ENCODE measurements at places on chromosomes 16 and 17.

DNA sequence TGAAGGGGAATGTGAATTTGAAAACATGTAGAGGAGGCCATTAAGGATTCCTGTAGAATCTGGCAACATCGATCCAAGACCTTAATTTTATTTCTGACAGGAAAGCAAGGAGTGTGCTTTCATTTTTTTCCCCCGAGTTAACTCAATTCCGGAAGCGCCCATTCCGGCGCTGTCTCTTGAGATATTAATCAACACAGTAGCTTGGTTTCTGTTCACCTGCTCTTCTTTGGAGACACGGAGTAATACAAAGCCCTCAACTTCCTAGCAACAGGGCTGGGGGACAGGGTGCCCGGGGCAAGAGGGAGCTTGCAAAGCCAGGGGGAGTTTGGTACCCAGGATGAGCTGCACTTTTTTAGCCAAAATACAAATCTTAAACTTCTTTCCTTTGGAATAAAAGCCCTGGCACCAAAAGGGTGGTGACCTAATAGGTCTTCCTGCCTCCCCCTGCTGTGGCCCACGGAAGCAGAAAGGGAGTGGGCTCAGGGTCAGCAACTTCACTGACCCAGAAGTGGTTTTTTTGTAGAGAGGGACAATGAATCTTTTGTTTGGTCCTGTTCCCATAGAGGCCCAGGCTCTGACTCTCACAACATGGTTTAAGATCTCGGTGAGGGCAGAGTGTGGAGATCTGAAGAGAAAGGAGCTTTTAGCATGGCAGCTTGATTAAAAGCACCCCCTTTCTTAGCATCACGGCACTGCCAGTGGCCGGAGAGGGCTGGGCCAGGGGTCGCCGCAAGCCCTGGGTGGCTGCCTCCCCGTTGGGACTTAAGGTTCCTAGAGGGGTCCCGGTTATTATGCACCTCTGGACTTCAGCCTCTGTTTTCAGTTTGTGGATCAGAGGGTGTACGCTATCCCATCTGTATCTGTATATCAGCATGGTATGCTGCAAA lies 207.3 kb downstream of the CCDC182 start:
- DNase-seq, result no peak

DNA sequence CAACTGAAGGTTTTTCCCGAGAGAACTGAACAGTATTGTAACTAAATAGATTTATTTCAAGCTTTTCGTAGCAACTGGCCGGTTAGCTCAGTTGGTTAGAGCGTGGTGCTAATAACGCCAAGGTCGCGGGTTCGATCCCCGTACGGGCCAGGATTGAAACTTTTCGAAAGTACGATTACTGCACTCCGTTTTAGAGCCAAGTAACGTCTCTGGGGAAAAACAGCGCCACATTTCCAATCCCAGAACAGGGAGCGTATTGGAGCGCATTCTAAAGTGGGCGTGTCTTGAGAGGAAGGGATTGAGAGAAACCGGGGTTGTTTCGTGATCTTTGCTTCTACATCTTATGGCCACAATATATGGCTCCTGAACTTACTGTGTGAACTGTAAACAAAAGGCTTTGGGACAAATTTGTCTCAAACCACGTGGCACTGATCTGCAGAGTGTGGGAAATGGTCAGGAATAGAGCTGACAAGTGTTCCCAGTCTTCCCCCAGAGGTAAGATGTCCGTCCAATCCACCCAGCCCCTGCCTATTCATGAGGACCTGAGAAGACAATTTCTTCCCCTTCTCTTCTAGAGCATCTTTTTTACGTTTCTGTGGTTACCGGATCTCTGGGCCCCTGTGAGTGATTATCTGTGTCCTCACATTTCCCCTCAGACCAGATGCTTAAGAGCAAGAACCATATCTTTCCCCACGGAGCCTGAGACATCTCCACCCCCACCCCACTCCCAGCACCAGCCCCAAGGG lies 2.3 kb downstream of the BORCS6 start:
- peak; percentile 71 for DNase-seq

- DNase-seq, result no peak
These were observed 25.2 kb upstream of the ERN1 start for GRCh38 chr17:64155129-64155528.

- no peak for DNase-seq
These were observed 2.3 kb downstream of the CSF3 start for GRCh38 chr17:40017422-40018080.

GRCh38 chr17:61412860-61413660 lies 13.4 kb downstream of the TBX2 start:
- no peak for DNase-seq

GRCh38 chr17:53659181-53659580 lies 163.5 kb upstream of the KIF2B start:
- DNase-seq, result no peak

- no peak for DNase-seq
These were observed 44.0 kb downstream of the SDK2 start for GRCh38 chr17:73600103-73600871.

DNA sequence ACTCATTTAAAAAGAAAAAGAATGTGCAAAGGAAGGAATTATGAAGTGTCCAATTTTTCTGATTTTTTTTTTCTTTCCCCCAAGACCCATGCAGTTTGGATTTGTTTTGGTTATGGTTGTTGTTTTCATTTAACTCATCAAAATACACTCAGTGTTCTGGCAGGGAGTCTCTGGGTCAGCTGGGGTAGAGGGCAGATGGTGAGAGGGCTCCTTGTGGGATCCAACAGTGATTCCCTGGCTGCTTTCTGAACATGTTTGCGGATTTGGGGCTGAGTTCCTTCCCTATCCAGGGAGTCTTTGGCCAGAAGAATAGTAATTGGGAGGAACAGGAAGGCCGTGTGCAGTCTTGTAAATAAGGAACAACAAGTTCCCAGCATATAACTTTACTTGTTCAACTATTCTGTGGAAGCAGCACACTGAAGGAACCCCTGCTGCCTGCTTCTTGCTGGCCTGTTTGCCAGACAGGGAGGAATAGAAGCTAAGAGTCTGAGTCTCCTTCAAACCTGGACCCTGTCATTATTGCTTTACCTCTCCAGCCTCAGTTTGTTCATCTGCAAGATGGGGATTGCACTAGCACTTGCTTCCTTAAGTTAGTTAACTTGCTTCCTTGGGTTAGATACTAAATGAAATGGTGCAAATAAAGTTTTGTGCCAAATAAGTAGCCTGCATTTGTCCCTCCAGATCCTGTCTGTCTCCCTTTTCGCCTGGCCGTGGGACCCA lies 32.1 kb downstream of the C17orf67 start:
- no peak for DNase-seq

DNA sequence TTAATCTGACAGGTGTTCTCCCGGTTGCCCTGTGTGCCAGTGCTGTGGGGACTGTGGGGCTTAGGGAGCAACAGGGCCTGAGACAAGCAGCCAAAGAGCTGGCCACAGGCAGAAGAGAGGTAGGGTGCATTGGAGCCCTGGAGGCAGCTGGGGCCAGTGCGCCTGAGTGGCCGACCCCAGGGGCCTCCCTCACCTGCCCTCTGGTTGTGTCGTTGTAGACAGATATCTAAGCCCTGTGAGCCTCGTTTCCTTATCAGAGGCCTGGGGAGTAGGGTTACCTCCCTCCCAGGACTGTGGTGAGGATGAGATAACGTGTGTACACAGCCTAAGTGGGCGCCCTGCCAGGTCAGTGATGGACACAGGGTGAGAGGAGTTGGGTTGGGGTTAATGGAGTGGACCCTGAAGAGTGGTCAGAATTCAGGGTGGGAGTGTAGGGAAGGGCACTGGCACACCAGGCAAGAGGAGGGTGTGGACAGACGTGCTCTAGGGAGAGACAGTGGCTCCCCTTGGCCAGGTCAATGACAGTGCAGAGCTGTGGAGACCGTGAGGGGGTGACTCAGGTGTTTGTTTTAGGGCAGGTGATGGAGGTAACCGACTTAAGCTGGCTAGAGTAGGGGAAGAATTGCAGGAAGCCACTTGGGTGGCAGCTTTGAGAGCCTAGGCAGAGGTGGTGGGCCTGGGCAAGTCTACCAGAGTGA lies 3.4 kb downstream of the NARF start:
- DNase-seq, result no peak

DNA sequence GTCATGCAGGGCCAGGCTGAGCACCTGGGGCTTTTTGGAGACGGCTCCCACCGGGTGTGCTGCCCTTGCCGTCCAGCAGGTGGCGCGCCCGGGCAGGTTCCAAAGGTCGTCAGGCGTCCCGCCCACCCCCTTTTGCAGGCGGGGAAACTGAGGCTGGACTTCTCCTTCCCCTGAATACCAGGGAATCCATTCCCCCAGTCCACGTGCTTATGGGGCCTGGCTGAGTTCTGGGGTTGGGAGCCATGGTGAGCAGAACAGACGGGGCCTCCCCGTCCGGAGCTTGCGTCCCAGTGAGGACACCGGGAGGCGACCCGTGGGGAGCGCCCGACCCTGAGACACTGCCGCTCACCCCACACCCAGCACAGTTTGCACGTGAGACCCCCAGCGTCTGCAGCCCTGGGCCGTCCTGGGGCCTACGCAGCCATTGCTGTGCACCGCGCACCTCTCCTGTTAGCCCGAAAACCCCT lies 51.8 kb upstream of the JPH3 start:
- DNase-seq, result peak; percentile 59

DNA sequence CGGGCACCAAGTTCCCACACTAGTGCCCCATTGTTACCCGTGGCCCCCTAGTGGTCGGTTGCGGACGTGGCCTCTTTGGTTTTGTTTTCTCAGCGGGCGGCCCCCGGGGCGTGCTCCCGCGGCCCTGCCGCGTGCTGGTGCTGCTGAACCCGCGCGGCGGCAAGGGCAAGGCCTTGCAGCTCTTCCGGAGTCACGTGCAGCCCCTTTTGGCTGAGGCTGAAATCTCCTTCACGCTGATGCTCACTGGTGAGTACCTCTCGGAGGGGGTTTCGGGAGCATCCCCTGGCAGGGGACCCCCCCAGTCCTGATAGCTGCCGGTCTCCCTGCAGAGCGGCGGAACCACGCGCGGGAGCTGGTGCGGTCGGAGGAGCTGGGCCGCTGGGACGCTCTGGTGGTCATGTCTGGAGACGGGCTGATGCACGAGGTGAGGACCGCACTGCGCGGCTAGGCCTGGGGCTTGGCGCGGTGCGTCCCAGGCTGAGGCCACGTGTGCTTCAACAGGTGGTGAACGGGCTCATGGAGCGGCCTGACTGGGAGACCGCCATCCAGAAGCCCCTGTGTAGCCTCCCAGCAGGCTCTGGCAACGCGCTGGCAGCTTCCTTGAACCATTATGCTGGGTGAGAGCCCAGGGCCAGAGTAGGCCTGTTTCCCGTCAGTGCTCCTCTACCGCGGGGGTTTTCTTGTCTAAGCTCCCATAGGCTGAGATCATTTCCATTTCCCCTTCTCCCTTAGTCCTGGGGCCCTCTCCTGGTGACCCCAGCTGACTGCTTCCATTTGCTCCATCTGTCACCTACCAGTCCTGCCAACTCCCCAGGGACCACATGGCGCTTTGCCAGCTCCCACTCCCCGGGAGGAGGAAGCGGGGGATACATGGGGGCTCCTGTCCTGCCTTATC lies 1.7 kb downstream of the SPHK1 start:
- DNase-seq, result peak; percentile 38

- DNase-seq, result no peak
These were observed 1.4 kb upstream of the TENT4B start for GRCh38 chr16:50151756-50152155.

DNA sequence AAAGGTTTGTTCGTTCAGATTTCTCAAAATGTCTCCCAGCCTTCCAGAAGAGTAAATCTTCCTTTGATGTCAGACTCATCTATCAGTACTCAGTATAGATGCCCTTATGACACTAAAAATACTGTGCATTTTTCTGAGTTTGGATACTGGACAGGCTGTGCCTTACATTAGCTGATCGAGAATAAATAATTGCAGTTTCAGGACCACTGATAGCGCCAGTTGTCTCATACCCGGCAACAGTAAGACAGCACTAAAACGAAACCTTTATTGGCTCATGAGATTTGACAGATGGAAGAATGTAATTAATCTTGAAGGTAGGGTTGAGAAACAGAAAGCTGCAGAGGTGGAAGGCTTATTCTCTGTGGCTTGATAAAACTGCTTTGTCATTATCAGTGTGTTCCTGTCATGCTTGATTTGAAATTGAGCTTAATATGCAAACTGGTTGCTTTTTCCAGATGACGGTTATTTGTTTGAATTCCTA lies 1.2 kb downstream of the ATP6V0A1 start:
- no peak for DNase-seq

DNA sequence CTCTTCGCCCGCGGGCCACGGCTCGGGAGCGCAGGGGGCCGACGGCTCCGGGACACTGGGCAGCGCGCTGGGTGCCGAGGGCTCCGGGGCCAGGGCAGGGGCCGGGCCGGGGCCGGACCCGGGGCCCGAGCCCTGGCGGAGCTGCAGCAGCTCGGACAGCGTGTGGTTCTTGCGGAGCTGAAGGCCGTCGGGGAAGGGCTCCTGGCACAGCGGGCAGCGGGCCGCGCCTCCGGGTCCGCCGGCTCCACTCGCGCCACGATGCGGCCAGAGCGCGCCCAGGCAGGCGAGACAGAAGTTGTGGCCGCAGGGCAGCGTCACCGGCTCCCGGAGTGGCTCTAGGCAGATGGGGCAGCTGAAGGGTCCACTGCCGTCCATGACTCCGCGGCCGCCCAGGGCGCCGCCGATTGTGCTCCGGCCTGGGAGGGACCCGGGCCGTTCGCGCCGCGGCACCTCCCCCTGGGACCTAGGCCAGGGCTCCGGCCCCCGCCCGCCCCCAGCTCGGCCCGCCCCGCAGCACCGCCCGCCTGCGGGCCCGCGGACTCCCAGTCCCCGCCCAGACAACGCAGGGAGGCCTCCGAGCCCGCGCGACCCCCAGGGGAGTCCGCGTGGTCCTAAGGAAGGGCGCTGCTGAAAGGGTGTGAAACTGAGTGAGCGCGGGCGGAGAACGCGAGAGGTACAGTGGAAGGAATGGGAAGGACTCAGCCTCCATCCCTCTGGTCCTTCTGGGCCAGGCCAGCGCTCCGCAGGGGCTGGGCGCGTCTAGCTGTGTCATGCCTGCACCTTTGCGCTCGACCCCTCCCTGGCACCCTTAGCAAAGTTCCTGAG lies at the start of gene TRIM47:
Gene TRIM47, minus strand, starts transcription at position 408 of the 825 bp plus-strand sequence. Its CDS starts 33 bp downstream, at position 375.
- DNase-seq, result no peak

DNA sequence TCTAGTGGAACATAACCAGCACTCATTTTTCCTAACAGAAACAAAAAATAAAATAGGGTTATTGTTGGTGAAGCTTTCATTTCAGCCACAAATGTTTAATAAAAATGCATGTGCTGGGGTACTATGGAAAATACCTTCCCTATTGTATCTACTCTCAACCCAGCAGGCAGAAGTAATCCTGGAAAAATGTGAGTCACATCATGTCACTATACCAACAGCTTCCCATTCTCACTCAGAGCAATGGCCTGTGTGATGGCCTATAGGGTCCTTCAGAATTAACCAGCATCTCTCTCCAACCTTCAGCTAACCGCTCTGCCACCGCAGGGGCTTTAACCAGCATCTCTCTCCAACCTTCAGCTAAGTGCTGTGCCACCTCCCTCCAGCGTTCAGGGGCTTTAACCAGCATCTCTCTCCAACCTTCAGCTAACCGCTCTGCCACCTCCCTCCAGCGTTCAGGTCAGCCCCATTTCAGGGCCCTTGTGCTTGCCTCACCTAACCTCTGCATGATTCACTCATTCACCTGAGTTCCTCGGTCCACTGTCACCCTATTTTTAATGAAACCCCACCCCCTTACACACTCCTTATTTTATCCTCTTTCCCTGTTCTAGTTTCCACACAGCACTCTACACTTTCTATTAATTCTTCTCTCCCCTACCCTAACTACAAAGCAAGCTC lies 34.0 kb downstream of the UBE2G1 start:
- no peak for DNase-seq

All from activated naive CD4-positive, alpha-beta T cell (primary cell).